Stimulated activated naive CD8-positive, alpha-beta T cell treated with anti-CD3 and anti-CD28 coated beads, Interleukin-15, Interleukin-2, amounts not matched to agents 100 U/mL and 50 U/mL, for 24 hours (primary cell): ENCODE measurements at places on chromosomes 7 and 10.
A peak's percentile ranks its signal among the peaks of the same experiment; 100 is the strongest.

GRCh38 chr7:148672041-148672440, 26.7 kb upstream of the CUL1 start:
- DNase-seq: no peak

- no peak for DNase-seq
Observed at GRCh38 chr10:106078895-106079576, 1085.5 kb downstream of the SORCS1 start.

GRCh38 chr10:35216303-35216905, 89.8 kb downstream of the CREM start:
- peak; percentile 43 for DNase-seq

DNA sequence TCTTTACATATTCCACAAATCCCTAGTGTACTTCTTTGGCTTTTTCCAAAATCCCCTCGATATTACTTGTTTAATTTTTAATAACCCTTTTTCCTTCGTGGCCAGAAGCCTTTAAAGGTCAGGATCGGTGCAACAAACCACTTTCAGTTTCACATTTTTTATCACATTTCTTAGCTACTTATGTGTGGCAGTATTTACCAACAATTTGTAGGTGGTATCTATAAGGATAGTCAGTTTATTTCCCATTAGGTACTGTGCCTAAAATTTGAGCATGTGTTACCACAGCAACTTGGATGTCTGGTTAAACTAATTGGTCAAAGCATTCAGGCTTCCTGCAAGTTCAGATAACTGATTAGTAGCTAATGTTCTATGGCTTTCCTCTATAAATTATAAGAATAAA, 104.9 kb downstream of the CDK14 start:
- DNase-seq: no peak
